ENCODE measurements at places on chromosomes 6 and 20.
A peak's percentile ranks its signal among the peaks of the same experiment; 100 is the strongest.

GRCh38 chr20:15342991-15343523, 1005.6 kb upstream of the FLRT3 start:
- peak; percentile 7 for DNase-seq

- DNase-seq, result no peak
Measured at GRCh38 chr6:24558516-24558915, 63.7 kb downstream of the ALDH5A1 start.

DNA sequence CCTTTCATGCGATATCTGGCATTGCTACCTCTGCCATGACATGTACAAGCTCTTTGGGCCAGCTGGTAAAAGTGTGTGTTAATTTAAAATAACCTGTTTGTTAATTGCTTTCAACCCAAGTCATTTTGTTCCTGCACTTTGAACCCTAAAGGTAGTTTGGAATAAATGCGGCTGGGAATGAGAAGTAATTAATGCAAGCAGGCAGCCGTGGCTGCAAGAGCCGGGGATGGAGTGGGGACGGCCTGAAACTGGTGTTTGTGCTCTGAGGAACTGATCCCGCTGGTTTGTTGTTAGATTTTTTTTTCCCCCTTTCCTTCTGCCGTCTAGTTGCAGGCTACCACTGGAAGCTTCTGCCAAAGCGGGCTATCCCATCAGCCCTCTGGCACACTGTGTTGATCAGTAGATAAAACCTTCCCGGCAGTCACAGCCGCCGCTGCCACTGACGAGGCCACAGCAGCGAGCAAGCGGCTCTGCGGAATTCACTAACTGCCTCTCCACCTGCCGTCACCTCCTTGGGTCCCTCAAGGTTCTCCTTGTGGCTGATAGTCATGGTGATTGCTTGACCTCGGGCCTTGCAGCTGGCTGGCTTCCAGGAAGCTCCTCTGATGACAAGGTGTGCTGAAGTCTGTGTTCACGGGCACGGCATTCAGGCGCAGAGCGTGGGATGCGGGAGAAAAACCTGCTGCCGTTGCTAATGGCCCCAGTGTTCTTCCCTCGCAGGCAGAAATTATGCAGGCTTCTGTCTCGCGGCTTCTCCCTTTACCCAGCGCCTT, 315.9 kb downstream of the TFAP2A start:
- peak; percentile 11 for DNase-seq

DNA sequence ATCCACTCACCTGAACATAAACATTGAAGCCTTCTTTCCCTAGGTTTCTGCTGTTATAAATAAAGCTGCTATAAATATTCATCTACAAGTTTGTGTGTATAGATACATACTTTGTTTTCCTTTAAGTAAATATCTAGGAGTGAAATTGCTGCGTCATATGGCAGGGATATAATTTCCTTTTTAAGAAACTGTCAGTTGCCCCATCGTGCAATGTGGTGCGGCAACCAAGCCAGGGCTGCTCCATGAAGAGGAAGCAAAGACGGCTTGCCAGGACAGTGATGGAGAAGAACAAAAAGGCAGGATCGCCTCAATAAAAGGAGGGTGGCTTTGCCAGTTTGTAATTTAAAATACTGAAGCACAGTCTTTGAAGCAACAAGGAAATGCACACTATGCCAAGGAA, 36.6 kb downstream of the CITED2 start:
- DNase-seq, result no peak

DNA sequence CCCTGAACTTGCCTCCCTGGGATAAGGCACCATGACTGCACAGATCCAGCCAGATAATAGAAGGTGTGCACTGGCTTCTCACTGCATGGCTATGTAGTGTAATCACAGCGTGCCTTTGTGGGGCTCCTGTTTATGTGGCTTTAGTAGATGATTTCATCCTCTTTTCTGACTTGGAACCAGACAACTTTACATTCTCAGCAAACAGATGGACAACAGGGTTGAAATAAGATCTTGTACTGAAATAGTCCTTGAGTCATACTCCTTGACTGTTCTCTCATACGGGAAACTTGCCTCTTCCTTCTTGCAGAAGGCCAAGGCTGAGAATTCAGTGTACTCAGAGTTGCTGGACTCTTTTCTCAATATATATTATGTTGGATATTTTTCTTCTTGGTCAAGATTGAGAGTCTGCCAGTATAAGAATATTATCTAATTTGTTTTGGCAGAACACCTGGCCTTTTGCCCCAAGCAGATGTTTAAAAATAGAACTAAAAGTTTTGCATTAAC, 25.0 kb upstream of the RNF144B start:
- DNase-seq, result peak; percentile 88

DNA sequence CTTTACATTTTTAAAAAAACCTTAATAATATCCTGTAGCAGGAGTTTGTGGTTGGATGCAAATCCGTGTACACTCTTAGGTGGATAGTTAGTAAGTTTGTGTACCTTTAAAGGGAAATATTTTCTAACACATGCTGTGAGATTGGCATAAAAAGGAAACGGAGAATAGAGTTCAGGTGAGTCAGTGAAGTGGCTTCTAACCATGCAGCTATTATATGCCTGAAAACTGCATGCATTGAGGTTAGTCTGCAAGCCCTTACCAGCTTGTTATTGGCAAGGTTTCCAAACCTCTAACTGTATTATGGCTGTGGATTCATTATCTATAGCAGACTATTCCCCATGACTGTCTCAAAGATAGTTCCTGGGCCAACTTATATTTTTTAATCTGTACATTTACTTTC, 420.6 kb upstream of the MMS22L start:
- peak; percentile 53 for DNase-seq

DNA sequence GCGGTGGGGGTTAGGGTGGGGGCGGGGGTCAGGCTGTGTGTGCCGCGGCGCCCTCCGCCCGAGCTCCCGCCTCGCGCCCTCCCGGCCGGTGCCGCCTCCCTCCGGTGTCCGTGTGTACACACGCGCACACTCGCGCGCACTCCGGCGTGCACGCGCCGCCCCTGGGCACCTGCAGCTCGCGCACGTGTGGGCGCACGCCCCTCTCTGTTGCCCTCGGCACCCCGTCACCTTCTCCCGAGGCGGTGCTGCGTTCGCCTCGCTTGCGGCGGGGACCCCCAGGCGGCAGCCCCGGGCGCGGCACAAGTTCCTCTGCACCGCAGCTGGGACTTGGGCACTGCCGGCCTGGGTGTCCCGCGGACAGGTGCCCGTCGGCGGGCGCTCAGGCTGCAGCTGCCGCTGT, 525 bp downstream of the MACROD2 start:
- peak; percentile 45 for DNase-seq

DNA sequence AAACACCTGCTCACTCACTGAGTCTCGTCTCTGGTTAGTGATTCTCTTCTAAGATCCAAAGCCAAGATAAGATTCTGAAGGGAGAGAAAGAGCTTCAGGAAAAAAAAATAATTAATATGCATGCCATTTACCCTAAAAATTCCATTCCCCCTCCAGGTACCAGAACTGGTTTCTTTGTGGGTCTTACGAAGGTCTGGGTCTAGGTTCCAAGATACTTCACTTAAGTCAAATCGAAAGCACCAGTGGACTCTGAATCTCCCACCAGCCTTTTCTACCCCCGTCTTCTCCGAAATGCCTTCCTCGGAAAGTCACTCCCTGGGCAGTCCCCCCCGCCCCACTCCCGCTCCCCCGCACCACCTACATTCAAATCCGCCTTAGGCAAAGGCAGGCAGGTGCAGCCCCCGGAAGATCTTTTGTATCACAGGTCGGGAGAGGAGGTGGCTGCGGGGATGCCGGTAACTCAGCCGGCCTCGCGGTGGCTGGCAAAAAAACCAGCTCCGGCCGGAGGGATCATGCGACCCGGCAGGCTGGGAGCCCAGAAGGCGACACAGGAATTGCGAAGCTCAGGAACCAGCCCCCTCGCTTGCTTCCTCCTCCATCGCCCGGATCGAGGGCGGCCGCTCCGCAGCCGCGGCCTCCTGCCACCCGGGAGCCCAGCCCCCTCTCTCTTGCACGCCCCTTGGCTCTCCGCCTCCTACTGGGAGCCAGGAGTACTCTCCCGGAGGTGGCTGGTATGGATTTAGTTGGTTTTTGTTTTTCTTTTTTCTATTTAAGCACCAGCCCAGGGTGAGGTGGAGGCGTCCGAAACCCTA, at the start of gene BCL2L1:
TSS of gene BCL2L1 (minus strand) at position 612 of the 812 bp plus-strand sequence. CDS start 650 bp downstream, outside the sequence.
- DNase-seq, result peak; percentile 94
